ENCODE measurements at places on chromosomes 2 and 18.

DNA sequence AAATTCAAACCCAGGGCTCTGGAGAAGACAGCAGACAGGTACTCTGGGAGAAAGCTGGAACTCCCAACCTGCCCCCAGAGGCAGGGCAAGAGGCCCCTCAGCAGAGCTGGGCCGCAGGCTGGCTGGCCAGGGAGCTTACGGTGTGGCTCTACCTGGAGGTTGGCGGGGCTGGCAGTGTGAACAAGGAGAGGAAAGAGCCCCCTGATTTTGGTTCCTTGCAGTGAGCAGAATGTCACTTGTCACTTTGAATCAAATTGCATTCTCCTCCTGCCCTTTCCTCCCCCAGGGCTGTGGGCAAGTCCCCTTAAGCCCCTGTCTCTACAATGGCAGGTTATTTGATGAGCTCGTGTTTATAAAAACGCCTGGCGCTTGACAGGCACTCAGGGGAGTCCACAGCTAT lies 32.6 kb downstream of the MYO7B start:
- DNase-seq: no peak

GRCh38 chr2:137659616-137660015 lies 304.7 kb upstream of the HNMT start:
- DNase-seq: no peak

DNA sequence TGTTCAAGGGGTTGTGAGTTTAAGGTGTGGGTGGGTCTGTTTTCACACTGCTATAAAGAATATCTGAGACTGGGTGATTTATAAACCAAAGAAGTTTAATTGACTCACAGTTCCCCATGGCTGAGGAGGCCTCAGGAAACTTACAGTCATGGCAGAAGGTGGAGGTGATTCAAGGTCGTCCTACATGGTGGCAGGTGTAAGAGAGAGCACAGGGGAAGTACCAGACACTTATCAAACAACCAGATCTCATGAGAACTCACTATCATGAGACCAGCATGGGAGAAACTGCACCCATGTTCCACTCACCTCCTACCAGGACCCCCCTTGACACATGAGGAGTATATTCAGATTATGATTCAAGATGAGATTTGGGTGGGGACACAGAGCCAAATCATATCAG lies 38.0 kb downstream of the RHBDD1 start:
- DNase-seq: no peak

DNA sequence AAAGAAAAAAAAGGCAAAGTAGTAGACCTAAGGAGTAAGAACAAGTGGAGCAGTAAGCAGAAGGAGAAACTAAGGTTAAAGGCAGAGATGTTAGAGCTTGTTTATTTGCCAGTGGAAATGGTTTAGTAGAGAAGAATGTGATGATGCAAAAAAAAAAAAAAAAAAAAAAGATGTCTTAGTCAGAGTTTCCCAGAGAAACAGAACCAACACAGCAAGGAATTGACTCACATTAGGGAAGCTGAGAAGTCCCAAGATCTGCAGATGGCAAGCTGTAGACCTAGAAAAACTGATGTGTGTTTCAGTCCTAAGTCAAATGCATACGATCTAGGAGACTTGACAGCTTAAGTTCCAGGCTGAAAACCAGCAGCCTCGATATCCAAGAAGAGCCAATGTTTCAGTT lies 1548.8 kb upstream of the LRRTM1 start:
- no peak for DNase-seq

DNA sequence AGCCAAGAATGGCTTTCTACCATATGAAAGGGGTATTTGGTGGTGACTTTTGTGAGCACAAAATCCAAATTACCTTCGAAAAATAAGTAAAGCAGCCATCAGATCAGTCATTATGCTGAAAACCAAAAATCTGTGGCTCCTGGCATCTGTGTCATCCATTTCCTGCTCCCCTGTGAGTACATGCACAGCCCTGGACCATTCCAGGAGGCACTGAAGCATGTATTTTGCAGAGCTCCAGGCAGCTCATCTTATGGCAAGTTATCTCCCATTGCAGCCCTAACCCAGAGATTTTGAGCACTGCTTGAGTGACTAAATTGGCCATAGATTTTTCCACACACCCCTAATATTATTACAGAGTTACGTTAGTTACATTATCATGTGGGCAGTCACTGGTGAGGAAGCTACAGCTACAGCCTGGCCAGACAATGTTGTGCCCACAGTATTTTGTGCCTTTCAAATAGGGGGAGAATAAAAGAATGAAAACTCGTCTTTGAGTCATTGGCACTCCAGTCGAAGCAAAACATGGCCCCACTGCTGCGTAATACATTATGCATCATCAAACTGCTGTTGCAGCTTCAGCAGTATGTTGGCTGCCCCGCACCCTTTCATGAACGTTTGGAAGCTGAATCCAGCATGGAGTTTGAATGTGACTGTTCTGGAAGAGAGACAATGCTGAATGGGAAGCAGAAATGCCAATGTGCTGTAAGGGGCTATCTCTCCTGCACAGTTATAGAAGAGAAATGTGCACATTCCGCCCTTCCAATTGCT lies 702.2 kb downstream of the RNF144A start:
- no peak for DNase-seq

- no peak for DNase-seq
Observed at GRCh38 chr2:167943368-167943767, 304.0 kb downstream of the STK39 start.

GRCh38 chr2:69731147-69731970 lies 10.6 kb upstream of the ANXA4 start:
- no peak for DNase-seq

GRCh38 chr2:74835831-74836674 lies 2.1 kb downstream of the HK2 start:
- no peak for DNase-seq

DNA sequence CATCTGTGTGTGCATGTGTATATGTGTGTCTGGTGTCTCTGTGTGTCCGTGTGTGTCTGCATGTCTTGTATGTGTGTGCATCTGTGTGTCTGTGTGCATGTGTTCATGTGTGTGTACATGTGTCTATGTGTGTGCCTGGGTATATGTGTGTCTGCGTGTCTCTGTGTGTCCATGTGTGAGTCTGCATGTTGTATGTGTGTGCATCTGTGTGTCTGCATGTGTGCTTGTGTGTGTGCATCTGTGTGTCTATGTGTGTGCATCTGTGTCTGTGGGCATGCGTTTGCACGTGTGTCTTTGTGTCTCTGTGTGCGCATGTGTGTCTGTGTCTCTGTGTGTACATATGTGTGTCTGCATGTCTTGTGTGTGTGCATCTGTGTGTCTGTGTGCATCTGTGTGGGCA lies 207.7 kb downstream of the TNS1 start:
- DNase-seq: no peak

DNA sequence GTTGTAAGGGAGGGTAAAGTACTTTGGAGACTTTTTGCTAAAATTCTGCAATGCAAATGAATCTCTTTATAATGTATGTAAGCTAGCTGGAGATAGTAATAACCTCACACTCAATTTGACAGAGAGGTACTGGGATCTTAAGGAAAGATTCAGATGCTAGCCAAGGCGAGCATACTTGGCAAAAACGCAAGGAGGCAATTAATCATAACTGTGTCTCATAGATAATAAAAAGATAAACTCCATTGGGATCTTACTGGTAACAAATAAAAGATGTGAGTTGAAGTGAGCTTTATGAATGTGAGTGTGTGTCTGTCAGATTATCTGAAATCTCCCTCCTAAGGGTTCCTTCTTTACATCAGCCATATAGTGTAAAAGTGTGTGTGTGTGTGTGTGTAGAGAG lies 533.0 kb downstream of the TMX3 start:
- no peak for DNase-seq

DNA sequence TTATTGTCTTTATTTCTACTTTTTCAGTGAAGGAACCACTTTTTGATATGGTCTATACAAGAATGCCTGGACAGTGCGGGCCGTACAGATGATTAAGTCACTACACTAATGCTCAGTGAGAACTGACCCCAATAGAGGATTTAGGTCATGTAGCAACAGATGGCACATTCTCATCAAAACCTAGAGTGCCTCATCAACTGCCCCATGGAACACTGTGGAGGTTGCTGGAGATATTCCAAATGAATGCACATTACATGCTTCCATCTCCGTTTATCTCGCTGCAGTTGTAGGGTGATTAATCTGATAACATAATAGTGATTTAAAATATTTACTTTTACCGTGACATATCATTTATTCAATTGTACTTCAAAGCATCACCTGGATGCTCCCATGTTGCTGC lies 41.8 kb upstream of the COPS8 start:
- no peak for DNase-seq

DNA sequence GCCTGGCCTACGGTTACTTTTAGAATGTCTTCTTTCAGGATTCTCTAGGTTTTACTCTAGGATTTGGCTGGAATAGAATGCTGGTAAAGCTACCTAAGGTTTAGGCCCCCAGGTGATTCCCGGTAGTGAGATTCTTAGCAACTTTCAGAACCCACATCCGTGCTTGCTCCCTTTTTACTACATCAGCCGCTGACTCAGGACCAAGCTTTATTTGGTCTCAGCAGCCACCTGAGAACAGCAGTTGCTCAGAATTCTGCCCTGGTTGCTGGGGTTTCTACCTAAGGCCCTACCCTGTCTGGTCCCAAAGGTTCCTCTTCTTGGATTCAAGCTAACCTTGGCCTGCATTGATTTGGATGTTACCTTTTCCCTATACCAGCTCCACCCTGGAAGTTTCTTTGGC lies 36.1 kb upstream of the NDUFV2 start:
- DNase-seq: no peak

- DNase-seq: no peak
Observed at GRCh38 chr18:47883771-47884413, 46.6 kb downstream of the SMAD2 start.

GRCh38 chr2:235979753-235980435 lies 188.3 kb downstream of the GBX2 start:
- DNase-seq: no peak

DNA sequence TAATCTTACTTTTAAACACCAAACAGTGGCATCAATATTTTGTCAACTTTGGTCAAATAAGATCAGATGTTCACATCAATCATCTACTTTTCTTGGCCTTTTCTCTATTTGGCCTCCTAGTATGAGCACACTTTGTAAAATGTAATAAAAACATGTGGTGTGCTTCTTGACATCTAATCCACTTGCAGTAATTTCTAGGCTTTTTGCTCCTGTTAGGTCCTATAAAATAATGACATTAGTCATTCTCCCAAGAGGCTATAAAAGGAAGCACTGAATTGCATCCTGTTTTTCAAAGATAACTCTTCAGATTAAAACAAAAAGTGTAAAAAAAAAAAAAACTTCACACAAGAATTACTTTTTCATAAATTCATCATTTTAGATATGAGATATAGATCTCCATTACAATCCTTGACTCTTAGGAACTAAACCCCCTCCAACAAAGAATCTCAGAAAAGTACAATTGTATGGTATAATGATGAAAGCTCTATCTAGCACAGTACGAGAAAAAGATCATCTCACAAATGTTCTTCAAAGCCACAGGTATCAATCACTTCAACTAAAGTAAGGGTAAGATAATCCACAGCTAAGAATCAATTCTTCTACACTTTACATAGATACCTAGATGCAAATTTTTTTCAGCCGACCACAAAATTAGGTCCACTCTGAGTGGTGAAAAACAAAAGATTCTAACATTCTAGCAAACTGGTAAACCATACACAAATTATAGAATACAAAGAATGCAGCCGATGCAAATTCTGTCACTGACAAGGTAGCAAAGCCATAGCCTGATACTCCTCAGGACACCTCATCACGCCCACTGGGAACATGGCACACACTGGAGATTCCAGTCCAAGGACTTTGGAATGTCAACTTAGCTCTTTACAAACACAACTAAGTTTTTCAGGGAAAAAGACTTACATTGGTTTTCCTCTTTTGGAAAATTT lies 2.7 kb downstream of the BCL2 start:
- DNase-seq: no peak

GRCh38 chr2:172554352-172555271 lies 1.3 kb upstream of the PDK1 start:
- DNase-seq: no peak

DNA sequence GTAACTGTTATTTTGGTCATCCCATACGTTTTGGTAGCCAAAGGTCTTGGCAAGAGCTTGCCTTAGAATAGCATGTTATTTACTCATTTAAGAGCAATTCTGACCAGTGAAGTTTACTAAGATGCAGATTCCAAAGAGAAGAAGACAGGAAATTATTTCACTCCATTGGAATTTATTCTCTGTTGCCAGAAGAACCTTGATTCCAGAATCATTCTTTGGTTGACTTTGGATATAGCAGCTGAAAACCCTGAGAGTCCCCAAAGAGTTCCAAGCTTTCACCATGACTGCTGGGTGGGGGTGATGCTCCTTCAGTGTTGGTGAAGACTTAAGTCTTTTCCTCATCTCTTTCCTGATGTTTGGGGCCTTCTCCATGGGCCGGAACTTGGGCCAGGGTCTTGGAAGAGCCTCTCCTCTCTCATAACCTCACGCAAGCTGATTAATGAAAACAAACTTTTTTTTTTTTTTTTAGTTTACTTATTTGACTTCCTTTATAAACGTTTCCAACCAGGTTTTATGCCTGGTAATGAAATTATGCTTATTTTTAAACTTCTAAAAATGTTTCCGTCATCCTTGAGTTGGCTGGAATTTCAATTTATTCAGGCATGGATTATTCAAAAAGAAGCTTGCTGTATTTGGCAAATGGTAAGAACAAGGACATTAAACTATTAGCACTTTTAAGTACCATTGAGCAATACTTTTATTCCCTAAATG lies 192.0 kb downstream of the MTX2 start:
- DNase-seq: no peak

- DNase-seq: no peak
Observed at GRCh38 chr2:204112084-204112770, 175.7 kb downstream of the ICOS start.

GRCh38 chr2:120272763-120273481 lies 20.3 kb downstream of the RALB start:
- DNase-seq: no peak

GRCh38 chr2:240593026-240593702 lies 6.6 kb downstream of the CAPN10 start:
- no peak for DNase-seq

- DNase-seq: no peak
Observed at GRCh38 chr2:121831841-121832240, 76.4 kb downstream of the TSN start.

DNA sequence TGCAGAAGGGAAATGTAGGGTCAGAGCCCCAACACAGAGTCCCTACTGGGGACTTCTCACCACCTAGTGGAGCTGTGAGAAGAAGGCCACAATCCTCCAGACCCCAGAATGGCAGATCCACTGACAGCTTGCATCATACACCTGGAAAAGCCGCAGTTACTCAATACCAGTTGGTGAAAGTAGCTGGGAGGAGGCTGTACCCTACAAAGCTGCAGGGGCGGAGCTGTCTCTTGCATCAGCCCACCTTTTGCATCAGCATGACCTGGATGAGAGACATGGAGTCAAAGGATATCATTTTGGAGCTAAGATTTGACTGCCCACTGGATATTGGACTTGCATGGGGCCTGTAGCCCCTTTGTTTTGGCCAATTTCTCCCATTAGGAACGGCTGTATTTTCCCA lies 237.3 kb downstream of the CALCRL start:
- DNase-seq: no peak

DNA sequence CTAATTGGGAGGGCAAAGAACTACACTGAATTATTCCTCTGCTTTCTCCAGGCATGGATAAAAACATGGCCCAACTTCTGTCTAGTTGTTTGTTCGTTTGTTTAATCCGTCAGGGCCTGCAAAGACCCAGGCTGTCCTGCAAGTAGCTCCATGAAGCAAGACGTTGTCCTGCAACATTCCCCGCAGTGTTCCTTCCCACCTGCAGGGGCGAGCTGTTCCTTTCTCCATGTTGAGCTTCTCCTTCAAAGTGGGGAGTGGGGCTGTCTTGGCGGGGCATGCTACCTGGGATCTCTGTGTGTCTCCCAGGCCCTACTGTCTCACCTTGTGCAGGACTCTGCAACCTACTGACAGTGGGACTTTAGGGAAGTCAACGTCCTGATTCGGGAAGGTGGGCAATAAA lies 264.0 kb upstream of the SMIM21 start:
- no peak for DNase-seq
